Mesothelial cell of epicardium (in vitro differentiated cells): ENCODE measurements at places on chromosomes 1 and 21. TPM values are rescaled to one million over a fixed set of nuclear protein-coding genes. Genes with fewer than 3 reads are reported as not detected.

DNA sequence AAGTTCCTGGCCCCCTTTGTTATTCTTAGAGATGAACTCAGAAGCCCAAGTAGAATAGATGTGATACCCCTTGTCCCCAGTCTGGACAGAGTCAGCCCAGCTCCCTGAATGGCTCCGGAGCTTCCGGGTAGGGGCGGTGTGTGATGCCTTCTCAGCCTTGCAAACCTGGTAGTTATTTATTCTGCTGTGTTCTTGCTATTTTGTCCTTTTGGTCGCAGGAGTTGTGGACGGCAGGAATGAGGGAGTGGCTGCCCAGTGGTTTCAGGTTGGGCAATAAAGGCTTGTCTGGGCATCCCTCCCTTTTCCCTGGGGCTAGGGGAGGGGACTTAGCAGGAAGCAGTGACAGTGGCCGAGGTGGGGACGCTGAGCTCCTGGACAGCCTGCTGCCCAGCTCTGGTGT lies 2.8 kb downstream of the PTPRU start:
- no peak for DNase-seq

- no peak for DNase-seq
Measured at GRCh38 chr1:41469706-41470105, 14.8 kb downstream of the EDN2 start.

DNA sequence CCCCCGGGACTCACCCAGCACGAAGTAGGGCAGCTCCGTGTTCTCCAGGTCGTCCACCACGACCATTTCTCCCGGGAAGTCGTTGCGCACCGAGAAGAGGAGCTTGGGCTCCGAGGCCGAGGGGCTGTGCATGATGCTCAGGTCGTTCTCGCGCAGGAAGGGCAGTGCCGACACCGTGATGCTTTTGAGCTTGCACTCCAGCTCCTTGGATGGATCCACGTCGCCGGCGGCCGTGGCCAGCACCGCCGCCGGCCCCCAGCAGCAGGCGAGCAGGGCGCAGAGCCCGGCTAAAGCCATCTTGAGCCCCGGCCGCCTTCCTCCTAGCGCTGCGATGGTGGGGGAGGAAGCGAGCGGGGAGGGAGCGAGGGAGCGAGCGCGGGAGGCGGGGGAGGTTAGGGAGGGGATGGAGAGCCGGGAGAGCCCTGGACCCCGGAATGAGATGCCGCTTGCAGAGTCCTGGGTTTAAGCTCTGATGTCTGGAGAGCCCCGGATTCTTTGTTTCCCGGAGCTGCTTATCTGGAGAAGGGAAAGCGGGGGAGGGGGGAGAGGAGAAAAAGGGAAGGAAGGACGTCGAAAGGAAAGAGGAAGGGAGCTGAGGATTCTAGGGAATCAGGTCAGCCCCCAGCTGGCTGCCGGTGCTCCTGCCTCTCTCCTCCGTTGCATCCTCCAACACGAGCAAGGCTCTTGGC lies at the start of gene ASTN1:
TSS of gene ASTN1 (minus strand) at position 333 of the 689 bp plus-strand sequence. CDS start at position 297, 36 bp downstream.
- no peak for DNase-seq

DNA sequence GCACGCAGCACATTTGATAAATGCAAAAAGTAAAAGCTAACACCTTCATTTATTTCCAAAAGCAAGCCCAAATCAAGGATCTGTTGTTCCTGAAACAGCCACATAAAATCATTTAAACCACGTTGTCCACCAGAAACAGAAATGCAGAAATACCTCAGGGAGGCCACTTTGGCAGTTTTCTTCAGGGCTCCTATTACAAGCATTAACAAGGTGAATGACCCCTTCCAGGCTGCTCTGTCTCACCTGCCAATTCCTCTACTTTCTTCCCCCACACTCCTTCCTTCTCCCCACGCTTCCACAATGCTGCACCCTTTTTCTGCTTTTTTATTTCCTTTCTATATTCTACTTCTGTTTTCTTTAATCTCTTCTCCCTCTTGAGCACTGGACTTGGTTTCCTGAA lies 55.0 kb upstream of the PTGFRN start:
- no peak for DNase-seq

DNA sequence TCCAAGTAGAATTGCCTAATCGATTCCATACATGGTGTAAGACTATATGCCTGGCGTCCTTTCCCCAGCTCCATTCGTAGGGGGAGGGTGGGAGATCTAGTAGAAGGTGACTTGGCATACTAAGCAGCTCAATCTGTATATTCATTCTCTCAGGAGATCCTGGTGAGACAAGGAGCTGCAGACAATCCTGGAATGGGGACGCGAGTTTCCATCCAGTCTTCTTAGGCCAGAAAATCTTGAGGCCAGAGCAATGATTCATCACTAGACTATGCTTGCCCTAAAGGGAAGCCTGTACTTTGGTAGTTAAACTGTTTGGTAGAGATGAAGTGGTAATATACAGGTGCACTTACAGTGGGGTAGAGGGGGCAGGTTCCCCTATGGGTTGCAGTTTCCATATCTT lies 468.7 kb downstream of the ADGRL2 start:
- DNase-seq: no peak

DNA sequence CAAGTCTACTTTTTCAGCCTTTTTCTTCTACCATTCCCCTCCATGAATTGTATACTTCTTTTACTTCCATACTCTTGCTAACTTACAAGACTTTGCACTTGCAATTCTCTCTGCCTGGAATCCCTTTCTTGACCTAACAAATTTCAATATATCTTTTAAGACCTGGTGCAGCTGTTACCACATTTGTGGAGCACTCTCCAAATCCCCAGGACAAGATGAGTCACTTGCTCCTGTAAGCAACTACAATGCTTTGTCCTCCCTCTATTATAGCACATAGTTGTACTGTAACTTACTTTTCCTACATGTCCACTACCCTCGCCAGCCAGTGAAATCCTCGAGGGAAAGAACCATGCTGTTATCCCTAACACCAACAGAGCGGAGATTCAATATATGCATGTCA lies 43.1 kb downstream of the WARS2 start:
- DNase-seq: no peak

GRCh38 chr1:98490099-98490498 lies 171.4 kb upstream of the SNX7 start:
- DNase-seq: no peak

DNA sequence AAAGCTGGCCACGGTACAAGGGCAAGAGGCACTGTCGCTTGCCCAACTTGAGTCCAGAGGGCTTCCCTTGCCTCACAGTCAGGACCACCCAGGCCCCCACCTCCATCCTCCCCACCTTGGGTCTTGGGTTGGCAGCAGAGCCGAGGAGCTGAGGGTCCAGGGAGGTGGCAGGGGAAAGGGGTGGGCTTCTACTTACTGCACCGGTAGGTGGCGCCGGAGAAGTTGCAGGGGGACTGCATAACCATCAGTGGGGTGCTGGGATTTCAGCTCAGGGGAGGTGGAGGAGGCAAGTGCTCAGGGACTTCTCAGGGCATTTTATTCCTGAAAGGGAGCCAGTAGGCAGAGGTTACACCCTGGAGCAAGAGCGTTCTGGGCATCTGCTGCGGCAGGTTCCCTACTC lies 44.0 kb downstream of the TRIM62 start:
- DNase-seq: peak; percentile 61

- no peak for DNase-seq
Measured at GRCh38 chr1:156497078-156497742, 3.4 kb downstream of the MEF2D start.

DNA sequence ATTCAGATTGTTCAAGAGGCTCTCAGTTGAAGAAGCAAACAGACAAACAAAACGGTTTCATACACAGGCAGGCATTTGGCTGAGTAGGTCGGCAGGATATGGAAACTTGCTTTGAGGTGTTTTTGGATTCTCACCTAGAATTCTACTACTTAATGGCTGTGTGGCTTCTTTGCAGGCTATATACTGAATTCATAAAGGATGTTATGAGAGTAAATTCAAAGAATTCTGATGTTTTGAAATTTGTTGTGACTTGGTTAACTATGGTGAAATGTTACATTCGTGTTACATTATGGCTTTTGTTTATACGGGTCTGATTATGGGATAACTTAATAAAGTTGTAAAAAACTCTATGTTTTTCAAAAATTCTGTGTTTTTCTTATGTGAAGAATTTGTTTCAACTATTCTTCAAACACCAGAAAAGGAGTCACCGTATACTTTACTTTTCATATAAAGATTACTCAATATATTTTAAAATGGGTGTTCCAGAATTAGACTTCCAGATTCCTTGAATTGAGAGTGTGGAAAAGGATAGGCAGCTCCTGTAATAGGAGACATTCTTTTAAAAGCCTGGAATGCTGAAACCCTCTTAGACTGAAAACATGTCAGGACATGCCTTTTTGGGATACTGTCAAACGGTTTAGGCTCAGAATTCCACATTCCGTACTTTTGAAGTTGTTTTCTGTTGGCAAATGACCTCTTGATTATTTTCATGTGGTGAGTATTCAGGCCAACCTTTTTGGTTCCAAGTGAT lies 8.2 kb upstream of the IRF2BP2 start:
- DNase-seq: no peak

GRCh38 chr1:189805735-189806134 lies 671.9 kb downstream of the BRINP3 start:
- no peak for DNase-seq

DNA sequence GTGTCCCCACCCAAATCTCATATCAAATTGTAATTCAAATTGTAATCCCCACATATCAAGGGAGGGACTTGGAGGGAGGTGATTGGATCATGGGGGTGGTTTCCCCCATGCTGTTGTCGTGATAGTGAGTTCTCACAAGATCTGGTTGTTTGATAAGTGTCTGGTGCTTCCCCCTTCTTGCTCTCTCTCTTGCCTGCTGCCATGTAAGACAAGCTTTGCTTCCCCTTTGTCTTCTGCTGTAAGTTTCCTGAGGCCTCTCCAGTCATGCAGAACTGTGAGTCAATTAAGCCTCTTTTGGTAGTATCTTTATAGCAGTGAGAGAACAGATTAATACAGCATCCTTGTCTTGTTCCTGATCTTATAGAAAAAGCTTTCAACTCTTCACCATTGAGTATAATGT lies 6.5 kb upstream of the LRRC39 start:
- DNase-seq: no peak

DNA sequence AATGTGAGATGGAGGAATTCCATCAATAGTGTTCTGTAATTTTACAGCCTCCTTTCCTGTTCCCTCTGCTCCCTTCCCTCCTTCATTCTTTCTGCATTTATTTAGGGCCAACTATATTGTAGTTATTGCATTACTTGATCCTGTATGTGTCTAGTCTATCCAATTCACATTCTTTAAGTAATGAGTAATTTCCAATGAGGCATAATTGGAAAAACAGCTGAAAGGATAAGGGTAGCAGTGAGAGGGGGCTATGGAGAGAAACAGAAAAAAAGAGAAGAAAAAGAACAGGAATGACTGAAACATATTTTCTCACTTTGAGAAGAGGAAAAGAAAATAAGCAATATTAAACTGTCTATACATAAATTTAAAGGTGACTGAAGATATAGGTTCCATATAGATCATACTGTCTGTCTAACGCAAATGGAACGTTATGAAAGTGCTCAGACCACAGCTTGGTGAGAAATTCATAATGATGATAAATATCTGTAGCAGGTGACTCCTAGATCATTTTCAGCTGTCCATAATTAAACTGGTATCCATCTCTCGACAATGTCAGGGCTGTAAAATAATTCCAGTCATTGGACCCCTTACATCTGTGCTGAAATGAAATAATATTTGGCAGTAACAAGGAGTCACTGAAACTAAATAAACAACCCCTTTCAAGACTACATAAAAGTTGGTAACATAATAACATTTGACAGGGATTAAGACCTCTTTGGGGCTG lies 61.8 kb downstream of the SPAG17 start:
- no peak for DNase-seq

DNA sequence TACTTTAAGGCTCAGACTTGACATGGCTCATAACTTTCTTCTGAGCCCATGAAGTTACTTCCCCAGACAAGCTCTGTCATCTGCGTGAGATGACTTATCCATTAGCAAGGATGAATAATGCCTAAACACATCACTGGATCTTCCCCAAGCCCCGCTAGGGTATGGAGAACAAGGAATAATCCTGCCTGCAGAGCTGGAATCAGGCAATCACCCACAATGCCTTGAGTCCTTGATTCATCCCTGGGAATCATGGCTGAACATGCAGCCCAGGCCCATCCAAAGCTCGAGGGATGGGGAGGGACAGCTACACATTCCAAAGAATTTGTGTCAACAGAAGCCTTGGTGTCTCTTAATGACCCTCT lies 131.7 kb downstream of the PSMG1 start:
- DNase-seq: no peak

DNA sequence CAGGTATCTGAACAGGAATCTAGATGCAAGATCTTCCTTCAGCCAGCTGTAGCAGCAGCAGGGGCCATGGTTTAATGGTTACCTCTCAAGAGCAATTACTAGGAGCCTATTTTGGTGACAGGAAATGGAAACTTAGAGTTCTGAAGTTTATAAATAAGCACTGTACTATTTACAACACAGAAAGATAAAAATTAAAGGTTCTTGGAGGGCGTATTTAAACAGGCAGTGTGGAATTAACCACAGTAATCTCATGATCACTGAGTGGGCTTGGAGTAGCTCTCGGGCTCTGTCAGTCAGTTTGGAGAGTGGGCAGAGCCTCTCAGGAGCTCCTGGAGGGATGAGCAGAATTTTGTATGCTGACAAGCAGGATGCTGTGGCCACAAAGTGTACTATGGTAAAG lies 10.2 kb upstream of the FCRL5 start:
- no peak for DNase-seq

GRCh38 chr21:33238146-33238545 lies 8.4 kb downstream of the IFNAR2 start:
- no peak for DNase-seq

- DNase-seq: no peak
Measured at GRCh38 chr1:161166669-161167548, 683 bp downstream of the PPOX start.

DNA sequence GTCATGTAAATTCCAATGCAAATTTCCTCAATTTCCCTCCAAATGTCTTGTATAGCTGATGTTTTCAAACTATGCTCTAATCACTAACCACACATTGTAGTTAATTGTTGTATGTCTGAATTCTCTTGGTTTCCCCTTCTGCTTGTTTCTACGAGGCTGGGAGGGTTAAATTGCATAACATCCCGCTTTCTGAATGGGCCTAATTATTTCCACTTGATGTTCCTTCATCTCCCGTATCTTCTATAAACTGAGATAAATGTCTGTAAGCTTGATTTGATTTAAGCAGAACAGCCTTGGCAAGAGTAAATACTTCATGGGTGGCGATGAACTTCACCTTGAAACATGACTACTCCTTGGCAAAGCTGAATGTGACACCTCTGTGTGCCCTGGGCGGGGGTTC lies 72.2 kb downstream of the SERINC2 start:
- no peak for DNase-seq

DNA sequence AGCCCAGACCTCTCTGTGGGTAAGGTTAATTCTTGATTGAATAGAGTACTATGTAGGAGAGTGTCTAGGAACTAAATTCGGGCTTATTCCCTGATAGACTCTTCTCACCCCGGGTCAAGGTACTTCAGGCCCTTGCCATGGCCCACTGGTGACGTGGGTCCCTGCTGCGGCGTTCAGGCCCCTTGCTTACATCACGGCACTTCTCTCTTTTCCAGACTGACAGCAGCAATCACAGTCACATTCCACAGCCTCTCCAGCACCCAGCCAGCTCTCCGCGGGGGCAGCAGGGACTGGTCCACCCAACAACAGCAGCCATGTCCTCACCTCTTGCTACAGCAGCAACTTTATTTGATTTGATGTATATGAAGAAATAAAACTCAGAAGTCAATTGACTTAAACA lies 401.2 kb upstream of the VAMP3 start:
- no peak for DNase-seq

The ATP1A2 gene
- 0.54 to 0.76 TPM (median 0.64 TPM) in 3 replicates for total RNA-seq

The DDAH1 gene
- 26.1 to 28.9 TPM (median 27.3 TPM) in 3 replicates for total RNA-seq

The F11R gene
- 114 to 132 TPM (median 122 TPM) in 3 replicates for total RNA-seq

The RHD gene
- not detected in 3 replicates for total RNA-seq

The GPATCH4 gene
- 22.7 to 24.0 TPM (median 23.6 TPM) in 3 replicates for total RNA-seq

The MMP23B gene
- 63.8 to 70.3 TPM (median 65.4 TPM) in 3 replicates for total RNA-seq

The ST7L gene
- total RNA-seq: 26.5 to 30.0 TPM (median 27.6 TPM) in 3 replicates

The RUNX3 gene
- 0.07 to 0.13 TPM (median 0.07 TPM) in 3 replicates for total RNA-seq

The GPR157 gene
- 8.3 to 9.4 TPM (median 8.5 TPM) in 3 replicates for total RNA-seq
